ENCODE measurements at places on chromosomes 5 and 9. TPM values are rescaled to one million over a fixed set of nuclear protein-coding genes. Genes with fewer than 3 reads are reported as not detected.

GRCh38 chr5:132065951-132066701, 5.7 kb downstream of the IL3 start:
- no peaks in the 10 kb centered on the region for H3K36me3 ChIP-seq
- no peaks in the 10 kb centered on the region for H3K27me3 ChIP-seq
- no peaks in the 10 kb centered on the region for H3K4me1 ChIP-seq
- H3K27ac ChIP-seq: no peak overlapping the region

- H3K27ac ChIP-seq: no peak overlapping the region
- H3K36me3 ChIP-seq: no peaks in the 10 kb centered on the region
- no peak overlapping the region for H3K4me3 ChIP-seq
- H3K4me1 ChIP-seq: no peaks in the 10 kb centered on the region
- no peaks in the 10 kb centered on the region for H3K27me3 ChIP-seq
Observed at GRCh38 chr5:166909040-166909439, 1382.4 kb upstream of the WWC1 start.

- H3K4me3 ChIP-seq: no peak overlapping the region
- no peak overlapping the region for H3K27ac ChIP-seq
- peaks cover 6% of the 10 kb centered on the region for H3K4me1 ChIP-seq
- no peaks in the 10 kb centered on the region for H3K36me3 ChIP-seq
- DNase-seq: no peak
Observed at GRCh38 chr9:32503008-32503407, 23.0 kb downstream of the RIGI start.

UNC5A gene
- total RNA-seq: 0.49 TPM

GRCh38 chr9:86624630-86625029, 270.4 kb upstream of the TUT7 start:
- no peak overlapping the region for H3K27ac ChIP-seq
- DNase-seq: no peak
- no peaks in the 10 kb centered on the region for H3K27me3 ChIP-seq
- no peaks in the 10 kb centered on the region for H3K4me1 ChIP-seq

- no peaks in the 10 kb centered on the region for H3K4me1 ChIP-seq
- H3K27me3 ChIP-seq: no peaks in the 10 kb centered on the region
- no peak for DNase-seq
- H3K27ac ChIP-seq: no peak overlapping the region
Observed at GRCh38 chr5:129445379-129445778, 14.7 kb upstream of the ADAMTS19 start.

LCP2 gene
- 3.2 TPM for total RNA-seq

RAB24 gene
- 43.1 TPM for total RNA-seq

DNA sequence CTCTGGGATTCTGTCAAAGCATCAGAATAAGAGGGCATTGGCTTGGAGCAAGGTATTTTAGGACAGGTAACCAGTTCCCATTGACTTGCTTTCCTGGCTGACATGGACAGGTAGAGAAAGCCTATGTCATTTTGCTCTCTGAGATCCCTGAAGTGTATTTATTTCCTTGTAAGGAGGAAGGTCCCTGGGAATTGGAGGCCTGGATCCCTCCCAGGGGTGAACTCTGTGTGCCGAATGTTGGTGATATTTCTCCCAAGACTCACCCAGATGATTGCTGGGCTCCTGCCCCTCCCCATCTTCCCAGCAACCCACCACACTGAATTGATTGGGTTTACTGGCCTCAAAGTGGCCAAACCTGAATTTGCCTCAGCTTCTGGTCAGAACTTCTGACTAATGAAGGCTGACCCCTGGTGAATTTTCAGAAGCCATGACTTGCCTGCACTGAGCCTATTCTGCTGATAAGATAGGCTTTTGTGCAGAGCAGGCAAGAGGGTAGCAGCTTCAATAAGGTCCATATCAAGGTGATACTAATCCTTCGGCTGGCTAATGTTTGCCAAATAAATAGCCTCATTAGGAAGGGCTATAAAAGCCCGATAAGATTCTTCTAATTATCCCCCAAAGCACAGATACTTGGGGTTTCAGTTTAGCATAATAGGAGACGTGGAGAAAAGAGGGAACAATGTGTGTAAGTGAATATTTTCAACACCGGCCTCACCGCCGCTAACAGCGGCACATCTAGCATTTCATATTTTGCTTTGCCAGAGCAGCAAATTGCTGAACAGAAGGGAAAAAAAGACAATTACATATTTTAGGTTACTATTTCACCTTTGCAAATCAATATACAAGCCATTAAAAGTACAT, 152.9 kb upstream of the PITX1 start:
- no peak for DNase-seq
- H3K36me3 ChIP-seq: no peaks in the 10 kb centered on the region
- no peaks in the 10 kb centered on the region for H3K4me1 ChIP-seq
